Fibroblast of upper back skin (primary cell): ENCODE measurements at places on chromosomes 5 and 9.

DNA sequence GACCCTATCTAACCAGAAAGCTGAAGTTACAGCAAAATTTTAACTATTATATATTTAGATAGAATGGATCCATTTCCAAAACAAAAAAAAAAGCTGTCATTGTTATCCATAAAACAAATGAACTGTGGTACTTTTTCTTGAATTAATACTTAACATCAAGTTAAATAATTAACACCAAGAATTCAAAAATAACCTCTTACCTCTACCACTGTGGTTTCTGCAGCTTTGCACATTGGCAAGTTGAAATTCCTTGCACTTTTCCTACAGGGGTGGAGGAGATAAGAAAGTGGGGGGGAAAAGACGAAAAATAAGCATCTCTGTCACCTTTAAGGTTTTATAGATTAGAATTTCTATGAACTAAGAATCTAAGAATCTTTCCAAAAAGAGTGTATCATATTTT is 30.0 kb downstream of the OXCT1 start:
- no peak for DNase-seq

GRCh38 chr5:73370640-73371583 is 77.7 kb downstream of the FOXD1 start:
- DNase-seq = peak; percentile 98

DNA sequence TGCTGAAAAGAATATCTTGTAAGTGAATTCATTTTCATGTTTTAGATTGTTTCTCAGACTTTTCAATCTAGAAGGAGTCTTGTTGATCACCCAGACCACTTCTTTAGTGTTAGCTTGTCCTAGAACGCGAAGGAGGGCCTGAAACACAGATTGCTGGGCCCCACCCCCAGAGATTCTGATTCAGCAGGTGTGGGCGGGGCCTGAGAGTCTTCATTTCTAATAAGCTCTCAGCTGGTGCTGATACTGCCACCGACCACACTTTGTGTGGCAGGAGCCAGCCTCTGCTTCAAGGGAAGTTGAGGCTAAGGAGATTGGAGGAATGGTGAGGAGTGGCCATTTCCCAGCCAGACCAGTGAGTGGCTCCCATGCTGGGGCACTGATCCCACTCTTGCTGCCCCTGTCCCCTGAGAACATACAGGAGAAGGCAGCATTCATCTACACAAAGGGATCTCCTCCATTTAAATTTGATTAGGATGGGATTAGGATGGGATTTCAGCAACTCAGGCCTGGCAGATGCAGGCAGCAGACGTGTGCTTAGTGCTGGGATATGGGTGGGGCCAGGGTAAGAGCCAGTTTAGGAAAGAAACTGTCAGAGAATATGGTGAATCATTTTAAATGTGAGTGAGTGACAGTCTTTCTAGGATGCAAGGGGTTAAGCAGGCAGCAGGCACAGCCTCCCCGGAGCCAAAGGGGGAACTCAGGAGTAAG is 35.9 kb downstream of the ZNF618 start:
- no peak for DNase-seq

DNA sequence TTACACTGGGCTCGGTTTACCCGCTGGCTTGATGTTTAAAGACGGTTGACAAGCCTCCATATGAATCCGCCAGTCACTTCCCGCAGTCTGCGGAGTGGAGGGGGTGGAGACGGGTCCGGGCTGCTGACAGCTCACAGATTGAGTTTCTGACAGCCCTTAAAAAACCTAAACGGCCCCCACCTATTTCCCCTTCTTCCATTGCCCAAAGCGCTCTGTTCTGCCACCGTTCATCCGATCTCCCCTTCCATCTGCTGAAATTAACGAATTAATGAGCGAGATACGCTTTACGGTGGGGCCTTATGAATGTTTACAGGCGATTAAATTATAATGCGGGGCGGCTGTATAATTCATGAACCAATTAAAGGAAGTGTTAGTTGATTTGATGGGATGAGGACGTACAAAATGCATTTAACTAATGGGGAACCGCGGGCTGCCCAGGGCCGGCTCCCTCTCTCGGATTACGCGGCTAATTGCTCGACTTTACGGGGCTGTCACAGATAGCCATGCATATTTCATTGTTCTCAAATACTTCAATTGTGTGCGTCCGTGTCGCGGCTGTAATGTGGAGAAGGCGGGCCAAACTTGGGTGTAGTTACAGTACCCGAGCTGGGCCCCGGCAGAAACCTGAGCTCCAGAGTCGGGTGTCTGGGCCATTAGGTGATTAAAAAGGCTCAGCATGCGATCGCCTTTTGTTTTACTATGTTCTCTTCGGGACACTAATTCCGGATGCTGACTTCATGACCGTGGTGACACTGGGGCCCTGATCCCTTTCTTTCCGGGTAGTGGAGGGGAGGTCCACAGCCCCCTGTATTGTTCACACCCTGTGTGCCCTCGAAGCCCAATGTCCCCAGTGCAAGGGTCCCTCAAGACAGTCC is 74.9 kb downstream of the GTF3C4 start:
- no peak for DNase-seq

DNA sequence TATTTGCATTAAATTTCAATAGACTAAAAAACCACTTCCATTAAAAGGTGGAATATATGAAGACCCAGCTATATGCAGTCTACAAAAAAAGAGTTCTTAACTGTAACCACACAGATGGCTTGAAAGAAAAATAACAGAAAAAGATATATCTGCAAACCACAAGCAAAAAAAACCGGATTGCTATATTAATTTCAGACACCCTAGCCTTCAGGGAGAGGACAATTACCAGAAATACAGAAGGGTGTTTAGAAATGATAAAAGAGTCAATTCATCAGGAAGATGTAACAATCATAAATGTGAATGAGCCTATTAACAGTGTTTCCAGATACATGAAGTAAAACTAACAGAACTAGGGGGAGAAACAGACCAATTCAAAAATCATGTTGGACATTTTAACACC is 56.9 kb upstream of the SMIM23 start:
- DNase-seq = no peak

DNA sequence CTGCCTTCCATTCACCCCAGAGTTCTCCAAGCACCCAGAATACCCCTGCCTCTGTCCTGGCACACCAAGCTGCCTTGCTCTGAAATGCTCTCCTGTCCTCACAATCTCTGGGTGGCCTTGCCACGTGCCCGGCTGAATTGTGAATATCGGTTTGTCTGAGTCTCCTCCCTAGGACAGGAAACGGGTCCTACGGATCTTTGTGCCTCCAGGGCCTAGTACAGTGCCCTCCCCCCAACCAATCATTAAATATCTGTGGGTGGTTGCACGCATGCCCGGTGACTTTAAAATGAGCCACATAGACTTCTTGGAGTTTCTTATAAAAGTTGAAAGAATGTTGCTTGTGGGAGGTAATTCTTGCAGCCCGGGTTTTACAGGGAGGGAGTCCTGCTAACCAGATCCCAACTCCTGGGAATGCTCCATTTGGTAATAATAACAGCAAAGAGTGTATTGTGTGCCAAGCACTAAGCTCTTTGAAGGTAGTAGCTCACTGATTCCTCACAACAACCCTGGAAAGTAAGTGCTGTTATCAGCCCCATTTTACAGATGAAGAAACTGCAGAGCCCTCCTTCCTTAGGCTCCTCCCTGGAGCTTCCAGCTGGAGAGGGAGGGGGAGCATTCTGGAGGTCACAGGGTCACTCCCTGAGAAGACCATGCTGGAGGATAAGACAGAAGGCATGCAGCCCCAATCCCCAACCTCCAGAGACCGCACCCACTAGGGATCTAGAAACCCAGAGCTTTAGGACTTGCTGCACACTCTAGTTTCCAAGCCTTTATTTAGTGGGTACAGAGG is 23.4 kb downstream of the URM1 start:
- no peak for DNase-seq

DNA sequence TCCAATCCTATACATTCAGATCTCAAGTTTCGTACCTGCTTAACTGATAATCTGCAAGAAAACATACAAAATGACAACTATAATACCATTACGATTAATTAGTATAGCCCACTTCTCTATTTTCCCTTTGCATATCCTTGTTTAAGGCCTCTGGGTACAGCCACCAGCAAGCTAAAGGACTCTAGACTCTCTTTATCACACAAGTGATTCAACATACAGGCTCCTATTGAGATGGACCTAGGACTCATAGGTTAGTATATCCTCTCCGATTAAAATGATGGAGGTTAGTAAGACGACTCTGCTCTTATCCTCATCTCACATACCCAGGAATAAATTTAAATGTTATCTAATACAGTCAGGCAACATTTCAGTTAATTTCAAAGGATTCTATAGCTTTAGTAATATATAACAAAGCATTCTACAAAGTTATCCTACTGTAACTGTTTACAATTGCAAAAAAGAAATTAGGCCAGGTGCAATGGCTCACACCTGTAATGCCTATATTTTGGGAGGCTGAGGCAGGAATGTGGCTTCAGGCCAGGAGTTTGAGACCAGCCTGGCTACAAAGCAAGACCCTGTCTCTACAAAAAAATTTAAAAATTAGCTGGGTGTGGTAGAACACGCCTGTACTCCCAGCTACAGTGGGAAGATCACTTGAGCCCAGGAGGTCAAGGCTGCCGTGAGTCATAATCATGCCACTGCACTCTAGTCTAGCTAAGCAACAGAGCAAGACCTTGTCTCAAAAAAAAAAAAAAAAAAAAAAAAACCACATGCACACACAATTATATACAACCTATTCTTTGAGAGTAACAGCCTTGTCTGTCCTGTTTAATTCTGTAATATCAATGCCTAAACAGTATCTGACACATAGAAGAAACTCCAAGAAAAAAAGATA is 15.4 kb downstream of the HAUS6 start:
- DNase-seq = no peak

DNA sequence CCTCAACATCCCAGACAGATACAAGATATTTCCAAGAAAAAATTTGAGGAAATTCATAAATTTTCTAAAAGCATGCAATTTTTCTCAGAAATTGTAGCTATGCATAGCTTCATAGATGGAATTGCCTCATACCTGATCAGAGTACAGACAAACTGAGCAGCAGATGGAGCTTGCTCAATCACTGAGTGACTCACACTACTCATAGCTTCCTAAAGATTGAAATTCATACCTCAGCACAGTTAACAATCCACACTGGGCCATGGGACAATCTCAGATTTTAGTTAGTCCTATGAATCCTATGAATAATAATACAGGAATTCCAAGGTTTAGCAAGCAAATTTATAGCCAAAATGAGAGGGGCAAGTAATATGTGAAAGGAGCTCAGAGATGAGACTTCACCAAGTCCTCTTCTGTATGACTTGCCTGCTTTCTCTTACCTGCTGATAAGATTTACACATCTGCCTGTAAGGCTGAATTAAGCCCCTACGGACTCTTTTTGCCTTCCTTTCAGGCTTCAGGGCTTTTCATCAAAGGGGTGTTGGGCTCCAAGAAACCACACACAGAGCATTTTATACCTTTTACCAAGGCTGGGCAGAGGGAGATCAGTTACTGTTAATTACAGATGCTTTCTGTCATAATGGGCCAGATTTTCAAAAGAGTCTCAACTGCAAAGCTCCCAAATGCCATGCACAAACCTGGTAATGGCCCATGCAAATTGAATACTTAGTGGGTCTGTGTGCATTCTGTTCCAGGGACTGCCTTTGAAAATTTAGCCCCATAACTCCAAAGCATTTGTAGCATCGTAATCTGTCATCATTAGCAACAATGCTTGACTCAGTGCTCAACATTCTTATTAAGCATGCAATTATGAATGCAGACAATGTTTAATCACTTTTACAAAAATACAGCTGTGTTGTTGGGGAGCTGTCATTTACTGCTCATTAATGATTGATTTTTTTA is 439.3 kb downstream of the DTWD2 start:
- DNase-seq = peak; percentile 97

DNA sequence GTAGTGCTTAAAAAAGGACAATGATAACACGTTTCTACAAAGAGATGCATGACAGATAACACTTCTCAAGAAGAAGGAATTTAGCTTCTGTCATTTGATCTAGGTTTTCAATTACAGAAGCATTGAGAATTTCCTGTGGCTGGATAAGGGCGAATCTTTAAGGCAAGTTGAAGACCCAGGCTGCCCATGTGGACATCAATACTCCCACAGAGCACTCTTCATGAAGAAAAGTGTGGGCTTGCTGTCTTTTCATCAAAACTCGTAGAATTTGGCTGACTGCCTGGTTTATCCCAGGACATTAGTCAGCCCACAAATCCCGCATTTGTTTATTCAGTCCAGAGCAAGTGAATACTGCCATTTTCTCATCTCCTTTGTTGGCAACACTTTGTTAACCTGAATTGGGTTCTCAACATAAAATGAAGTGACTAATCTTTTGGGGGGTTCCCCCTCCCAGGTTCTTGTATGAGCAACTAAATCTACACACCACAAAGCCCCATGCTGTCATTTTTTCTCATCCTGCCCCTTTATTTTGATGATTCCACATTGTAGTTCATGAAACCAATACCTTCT is 43.4 kb upstream of the CDKN2B start:
- DNase-seq = peak; percentile 98

- DNase-seq = no peak
These were observed 6.1 kb downstream of the NRG2 start for GRCh38 chr5:140037012-140037411.

DNA sequence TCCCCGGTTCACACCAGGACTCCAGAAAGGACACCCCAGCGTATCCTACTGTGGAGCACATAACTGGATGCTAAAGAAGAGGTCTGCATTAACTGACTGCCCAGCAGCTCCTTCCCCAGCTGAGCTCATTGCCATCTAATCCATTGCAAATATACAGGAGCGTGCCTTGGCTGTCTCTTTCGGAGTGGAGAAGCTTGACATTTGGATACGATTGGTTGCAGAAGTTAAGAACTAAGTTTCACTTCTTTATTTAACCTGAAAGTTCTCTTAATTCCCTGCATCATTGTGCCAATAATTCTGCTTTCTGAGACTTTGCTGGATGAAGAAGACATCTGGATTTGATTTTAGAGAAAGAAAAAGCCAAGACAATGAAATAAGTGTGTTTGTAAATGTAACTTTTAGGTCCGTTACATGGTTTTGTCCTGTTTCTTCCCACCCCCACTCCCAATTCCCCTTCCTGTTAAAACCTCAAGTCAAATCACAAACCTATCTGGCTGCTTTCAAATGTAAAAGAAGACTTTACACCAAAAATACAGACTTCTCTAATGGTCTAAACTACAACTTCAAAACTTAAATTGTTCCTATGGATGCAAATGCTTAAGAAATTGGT is 33.9 kb downstream of the TAS2R1 start:
- DNase-seq = peak; percentile 41

DNA sequence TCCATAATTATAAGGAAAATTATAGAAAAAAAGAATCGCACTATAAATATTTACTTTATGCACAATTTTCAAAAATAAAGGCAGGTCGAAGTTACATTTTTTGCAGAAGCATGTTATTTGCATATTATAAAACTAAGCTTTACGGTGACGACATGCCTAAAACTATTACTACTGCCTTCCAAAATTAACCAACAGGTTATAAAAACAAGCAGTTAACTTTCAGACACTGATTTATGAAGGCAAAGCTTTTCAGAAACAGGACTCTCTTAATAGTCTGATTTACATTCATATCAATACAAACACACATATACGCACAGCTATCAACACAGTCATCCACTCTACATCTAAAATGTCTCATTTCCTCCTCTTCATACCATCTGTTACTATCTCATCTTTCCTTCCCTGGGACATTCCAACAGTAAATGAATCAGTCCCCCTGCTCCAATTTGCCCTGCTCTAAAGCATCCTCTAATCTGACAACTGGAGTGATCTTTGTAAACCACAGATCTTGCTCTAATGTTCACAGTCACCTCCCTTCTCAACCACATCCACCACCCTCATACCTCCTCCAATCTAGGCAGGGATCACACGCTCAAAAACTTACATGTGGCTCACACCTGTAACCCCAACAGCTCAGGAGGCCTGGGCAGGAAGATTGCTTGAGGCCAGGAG is 21.6 kb downstream of the FBXW11 start:
- peak; percentile 92 for DNase-seq

GRCh38 chr5:9776525-9776924 is 146.4 kb upstream of the TAS2R1 start:
- peak; percentile 83 for DNase-seq
